Mammary microvascular endothelial cell (primary cell): ENCODE measurements at places on chromosomes 5 and 9. TPM values are rescaled to one million over a fixed set of nuclear protein-coding genes. Genes with fewer than 3 reads are reported as not detected.

The EGR1 gene
- total RNA-seq = 3.3 and 3.4 TPM in 2 replicates

The FBLL1 gene
- total RNA-seq = not detected in 2 replicates

The HNRNPAB gene
- total RNA-seq = 170 and 191 TPM in 2 replicates

The CCIN gene
- total RNA-seq = 0.15 and 0.60 TPM in 2 replicates
